Uterus (tissue), 4 donors: ENCODE measurements at places on chromosomes 12 and 14. TPM values are rescaled to one million over a fixed set of nuclear protein-coding genes. Genes with fewer than 3 reads are reported as not detected.

SMIM41 gene
- not detected for total RNA-seq

ADAMTS20 gene
- total RNA-seq: 1.2 TPM

- DNase-seq: no peak
These were observed 8.8 kb upstream of the CEP170B start for GRCh38 chr14:104856157-104856868.

DNA sequence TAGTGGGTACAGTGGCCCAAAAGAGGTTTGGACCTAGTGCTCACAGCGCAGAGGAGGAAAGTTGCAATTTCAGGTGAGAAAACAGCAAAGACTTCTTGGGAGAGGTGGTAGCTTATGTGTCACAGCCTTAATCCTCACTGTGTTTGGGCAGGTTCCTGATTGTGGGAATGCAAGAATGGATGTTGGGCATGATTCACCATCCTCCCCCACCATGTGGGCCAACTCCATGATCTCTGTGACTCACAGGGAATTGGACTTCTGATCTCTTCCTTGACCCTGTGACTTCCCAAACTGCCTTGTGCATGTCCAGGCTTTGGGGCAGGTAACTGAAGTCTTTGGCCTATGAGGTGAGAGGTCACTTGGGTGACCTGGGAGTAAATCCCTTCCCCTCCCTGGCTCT, 1.8 kb upstream of the CHST11 start:
- no peak for DNase-seq

DNA sequence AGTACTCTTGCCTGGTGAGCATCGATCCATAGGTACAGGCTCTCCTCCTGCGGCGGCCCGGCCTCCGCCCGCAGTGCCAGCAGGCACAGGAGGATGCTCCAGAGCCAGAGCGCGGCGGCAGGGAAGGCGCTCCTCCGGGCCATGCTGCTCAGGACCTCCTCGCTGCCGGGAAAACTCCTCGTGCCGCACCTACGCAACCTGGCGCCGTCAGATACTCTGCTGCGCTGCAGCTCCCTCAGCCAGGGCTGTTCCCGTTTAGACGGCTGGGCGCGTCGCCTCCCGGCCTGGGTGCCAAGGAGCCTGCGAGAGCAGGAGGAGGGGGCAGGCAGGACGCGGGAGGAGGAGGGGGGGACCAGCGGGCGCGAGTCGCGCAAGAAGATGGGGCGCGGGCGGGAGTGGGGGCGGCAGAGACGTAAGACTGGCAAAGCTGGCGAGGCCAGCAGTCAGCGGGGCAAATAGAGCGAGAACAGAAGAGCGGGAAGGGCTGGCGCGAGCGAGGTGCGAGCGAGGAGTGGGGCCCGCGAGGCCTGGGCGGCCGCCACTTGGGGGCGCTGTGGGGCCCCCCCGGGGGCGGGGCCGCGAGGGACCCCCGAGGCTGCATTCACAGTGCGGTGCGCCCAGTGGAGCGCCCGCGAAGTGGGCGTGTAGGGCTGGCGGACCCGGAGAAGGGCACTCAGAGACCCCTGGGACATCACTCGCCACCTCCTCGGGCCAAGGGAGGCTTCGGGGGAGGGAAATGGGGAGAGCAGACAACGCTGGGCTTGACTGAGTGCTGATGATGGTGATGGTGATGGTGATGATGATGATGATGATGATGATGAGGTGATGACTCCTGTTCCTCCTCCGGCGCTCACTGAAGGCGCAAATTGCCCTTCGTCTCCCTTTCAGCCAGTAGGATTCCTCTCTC, at the start of gene WIF1:
WIF1 (minus strand) TSS at position 257 of the 907 bp plus-strand sequence; CDS start at position 143, 114 bp downstream.
- DNase-seq: no peak

- DNase-seq: no peak
These were observed 9.3 kb downstream of the COCH start for GRCh38 chr14:30883508-30884294.

DNA sequence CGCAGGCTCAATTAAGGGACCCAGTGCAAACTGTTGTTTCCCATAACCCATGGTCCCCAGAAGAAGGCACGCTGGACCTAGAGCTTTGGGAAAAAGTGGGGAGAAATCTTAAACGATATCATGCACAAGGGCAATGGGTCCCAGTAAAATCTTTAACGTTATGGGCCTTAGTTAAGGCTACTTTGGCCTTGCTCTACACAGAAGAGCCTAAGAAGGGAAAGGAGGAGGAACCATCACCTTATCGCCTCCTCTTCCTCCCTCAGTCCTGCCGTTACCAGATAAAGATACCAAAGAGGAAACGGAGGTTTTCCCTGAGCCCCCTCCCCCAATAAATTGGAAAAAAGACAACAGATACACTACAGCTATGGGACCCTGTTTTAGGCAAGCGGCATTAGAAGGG, 116.9 kb downstream of the PPHLN1 start:
- DNase-seq: no peak

GRCh38 chr14:88037325-88037724, 32.4 kb downstream of the GPR65 start:
- no peak for DNase-seq

GRCh38 chr12:126734296-126734695, 1532.7 kb upstream of the TMEM132C start:
- DNase-seq: no peak

- DNase-seq: no peak
These were observed 162.4 kb downstream of the CNTN1 start for GRCh38 chr12:40854604-40855003.

- no peak for DNase-seq
These were observed 43.3 kb downstream of the EFCAB11 start for GRCh38 chr14:89911010-89911919.

DNA sequence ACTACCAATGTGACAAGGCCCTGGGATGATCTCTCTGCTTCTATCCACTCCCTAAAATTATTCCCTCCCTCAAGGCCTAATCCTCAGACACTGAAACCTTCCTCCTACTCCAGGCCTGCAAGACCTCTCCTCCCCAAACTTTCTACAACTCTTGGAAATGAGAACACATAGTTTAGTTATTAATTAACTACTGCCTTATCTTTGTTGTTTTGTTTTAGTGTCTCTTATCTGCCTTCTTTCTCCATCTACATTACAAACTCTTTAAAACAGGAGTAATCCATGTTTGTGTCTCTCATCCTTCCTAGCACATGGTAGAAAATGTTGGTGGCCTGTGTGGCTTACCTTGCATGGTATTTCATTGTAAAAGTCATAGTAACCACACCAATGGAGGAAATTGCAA, 139.9 kb upstream of the G2E3 start:
- no peak for DNase-seq

DNA sequence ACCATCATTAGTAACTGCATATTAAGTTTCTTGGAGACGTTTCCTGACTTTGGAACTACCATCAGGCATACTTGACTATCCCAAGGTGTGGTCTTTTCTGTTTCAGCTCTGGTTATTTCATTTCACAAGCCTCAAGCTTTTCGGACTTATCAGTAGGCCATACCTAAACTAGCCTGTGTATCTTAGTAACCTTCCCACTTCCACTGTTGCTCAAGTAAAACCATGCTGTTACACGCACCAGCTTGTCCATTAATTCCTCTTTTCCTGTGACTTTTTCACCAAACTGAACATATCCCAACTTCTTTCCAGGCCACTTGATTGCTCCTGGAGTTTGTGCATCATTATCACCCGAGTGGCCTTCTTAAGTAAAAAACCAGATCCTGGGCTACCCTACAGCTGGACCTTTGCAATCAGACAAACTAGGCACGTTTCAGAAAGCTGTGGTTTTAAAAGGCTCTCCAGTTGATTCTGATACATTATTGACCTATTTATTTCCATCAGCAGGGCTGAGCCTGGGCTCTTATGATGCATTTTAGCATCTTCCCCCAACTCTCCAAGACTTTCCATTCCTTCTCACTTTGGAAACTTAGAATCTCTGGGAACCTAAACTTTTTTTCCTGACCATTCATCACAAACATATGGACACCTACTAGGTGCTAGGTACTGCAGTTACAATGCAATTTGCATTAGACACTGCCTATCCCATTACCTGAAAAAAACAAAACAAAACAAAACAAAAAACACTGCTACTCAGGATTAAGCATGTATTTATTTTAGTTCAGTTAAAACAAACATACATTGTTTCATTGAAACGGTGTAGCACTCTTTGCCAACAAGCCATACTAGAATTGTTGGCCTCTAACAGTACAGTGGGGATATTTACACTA, 14.9 kb downstream of the SLC38A2 start:
- no peak for DNase-seq

- DNase-seq: no peak
These were observed 6.0 kb downstream of the HEATR5A start for GRCh38 chr14:31414190-31414833.

DNA sequence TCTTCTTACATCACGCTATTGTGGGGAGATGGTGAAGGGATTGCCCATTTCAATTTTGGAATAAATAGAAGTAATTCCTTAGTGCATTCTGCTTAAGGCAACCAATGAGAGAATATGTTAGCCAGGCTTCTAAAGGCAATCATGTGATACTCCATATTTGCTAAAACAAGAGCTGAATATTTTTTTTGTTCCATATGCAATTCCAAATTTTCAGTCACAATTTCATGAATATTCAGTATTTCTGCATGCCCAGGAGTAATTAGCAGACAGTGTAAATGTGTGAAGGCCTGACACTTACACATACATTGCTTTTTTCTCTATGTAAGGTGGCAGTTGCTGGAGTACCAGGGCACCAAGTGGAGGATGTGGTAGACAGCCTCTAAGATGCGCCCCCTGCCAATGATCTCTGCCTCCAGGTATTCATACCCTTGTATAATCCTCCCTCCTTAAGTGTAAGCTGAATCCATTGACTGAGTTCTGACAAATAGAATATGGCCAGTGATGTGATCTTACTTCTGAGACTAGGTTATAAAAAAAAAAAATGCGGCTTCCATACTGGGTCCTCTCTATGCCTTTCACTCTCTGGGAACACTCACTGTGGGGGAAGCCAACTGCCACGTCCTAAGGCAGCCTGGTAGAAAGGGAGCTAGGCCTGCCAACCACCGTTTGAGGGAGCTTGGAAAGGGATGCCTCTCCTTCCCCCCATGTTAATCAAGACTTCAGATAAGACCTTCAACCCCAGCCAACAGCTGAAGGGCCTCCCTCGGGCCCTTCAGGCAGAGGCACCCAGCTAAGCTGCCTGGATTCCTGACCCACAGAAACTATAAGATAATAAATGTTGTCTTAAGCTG, 62.7 kb upstream of the PTGR2 start:
- DNase-seq: peak; percentile 12

DNA sequence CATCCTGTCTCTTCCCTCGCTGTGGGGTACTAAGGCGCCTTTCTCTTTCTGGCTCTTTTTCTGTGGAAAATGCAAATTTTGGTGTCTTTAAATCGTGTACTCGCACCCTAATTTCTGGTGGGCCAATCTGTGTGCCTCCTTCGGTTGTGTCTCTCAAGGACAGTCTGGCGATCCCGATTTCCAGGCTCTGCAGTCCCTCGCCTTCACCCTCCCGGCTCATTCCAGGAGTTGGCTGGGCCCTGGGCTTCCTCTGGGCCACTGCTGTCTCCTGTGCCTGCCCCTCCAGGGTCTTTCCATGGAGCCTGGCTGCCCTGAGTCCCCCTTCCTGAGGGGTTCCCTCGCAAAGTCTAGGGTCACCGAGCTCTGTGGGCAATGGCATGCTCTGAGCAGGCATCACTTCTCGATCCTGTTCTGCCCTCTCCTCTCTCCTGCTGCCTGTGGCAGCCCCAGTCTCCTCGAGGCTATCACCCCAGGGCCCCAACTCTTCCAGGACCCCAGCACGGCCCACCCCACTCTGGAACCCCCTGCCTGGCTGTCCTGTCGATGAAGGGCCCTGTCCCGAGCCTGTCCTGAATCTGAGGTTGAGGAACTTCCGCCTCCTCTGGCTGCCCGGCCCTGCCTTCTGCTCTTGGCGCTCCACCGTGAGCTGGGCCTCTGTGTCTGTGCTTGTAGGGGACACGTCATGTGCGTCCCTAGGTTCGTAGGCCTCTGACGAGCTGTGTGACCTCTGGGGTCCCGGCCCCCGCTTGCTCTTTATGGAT, 24.1 kb downstream of the AHNAK2 start:
- no peak for DNase-seq

DNA sequence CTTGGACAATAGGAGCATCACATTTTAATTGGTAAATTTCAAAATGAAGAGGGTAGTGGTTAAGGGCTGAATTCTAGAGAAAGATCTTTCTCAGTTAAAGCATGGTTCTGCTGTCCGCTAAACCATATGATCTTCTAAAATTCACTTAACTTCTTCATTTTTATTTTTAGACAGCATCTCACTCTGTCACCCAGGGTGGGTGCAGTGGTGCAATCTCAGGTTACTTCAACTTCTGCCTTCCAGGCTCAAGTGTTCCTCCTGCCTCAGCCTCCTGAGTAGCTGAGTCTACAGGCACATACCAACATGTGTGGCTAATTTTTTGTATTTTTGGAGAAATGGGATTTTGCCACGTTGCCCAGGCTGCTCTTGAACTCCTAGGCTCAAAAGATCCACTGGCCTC, 226.7 kb upstream of the ABCD2 start:
- DNase-seq: no peak

DNA sequence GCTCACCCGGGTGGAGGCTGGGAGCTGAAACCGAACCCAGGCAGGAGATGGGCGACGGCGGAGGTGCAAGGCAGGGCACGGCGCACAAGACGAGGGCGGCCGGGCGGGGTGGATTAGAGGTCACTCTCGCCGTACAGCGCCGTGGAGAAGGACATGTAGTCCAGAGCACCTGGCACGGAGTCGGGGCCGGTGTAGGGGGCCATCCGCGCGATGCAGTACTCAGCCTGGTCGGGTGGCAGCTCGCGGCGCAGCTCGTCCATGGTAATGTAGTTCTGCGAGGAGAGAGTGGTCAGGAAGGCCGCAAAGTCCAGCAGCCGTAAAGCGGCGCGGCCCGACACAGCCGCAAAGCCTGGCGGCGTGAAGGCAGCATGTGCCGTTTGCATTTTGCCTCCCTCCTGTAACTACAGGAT, 81.9 kb upstream of the ZFP36L1 start:
- DNase-seq: no peak

DNA sequence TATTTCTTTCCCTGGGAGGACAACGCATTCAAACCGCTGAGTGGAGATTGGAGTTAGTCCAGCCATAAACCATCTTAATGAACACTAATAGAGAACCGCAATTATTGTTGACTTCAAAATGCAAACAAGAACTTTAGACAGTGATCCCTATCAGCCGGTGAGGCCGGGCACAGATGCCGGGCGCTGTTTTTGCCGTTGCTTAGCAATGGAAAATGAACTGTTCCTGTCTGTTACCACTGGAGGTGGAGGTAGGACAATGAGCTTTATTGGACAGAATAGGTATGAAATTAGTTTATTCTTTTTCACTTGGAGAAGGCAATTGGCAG, 216.8 kb downstream of the TTC8 start:
- no peak for DNase-seq

DNA sequence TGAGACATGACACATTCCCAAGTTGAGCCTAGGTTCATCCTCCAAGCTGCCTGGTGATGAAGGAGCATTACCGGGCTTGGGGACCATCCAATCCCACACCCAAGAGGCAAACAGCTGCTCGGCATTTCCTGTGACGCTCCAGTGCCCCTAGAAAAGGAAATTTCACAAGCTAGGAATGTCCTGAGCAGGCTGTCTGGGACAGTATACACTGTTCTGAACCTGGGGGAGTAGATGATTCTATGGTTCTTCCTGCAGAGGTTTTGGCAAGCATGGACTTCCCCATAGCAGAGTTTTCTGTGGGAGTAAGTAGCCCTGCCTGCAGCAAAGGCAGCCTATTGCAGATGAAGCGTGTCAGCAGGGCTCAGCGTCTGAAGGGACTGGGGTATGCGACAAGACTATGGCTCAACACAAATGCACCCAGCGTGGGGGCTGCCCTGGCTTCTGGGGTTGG, 47.4 kb upstream of the SRSF5 start:
- peak; percentile 59 for DNase-seq

GRCh38 chr12:12736759-12737676, 19.9 kb downstream of the CDKN1B start:
- peak; percentile 56 for DNase-seq

- no peak for DNase-seq
These were observed 25.6 kb downstream of the VPS37B start for GRCh38 chr12:122870163-122870842.

GRCh38 chr12:110316861-110317260, 35.8 kb downstream of the ATP2A2 start:
- no peak for DNase-seq
